Brain (organoid and tissue), 16 donors: ENCODE measurements at places on chromosomes 1 and 21.

DNA sequence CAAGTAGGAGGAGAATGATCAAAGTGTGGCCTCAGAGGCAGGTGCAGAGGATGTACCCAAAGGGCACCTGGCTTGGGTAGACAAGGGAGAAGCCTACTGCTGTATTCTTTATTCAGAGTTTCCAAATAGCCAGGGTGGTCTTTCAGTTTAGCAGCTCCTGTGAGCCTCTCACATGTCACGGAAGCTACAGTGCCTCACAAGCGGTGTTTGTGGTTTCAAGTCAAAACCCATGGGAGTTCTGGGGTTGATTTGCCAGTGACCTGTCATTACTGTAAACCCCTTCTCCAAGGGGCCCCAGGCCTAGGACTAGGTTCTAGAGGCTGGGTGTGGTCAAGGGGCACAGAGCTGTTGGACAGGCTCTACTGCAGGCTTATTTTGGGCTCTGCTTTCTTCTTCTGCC is 10.2 kb upstream of the IL10 start:
- DNase-seq = no peak

DNA sequence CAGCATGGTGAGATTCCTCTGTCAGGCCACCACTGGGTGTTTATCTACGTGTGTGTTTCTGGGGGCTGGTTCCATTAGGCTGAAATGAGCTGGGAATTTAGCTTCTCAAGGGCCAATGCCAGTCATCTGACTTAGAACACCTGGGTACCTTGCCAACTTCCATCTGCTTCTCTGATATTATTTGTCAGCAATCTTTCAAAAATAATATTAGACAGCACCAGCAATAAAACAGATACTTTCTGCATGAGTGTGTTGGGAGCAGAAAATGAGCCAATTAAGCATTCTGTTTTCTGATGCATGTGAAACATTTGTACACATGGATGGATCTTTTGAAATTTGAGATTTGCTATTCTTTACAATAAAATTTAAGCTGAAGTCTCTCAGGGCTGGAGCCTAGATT is 124.1 kb downstream of the RYR2 start:
- no peak for DNase-seq

GRCh38 chr1:186194107-186194756 is 180.8 kb downstream of the TPR start:
- DNase-seq = no peak

- no peak for DNase-seq
Measured at GRCh38 chr1:205373022-205373797, 16.5 kb upstream of the KLHDC8A start.

DNA sequence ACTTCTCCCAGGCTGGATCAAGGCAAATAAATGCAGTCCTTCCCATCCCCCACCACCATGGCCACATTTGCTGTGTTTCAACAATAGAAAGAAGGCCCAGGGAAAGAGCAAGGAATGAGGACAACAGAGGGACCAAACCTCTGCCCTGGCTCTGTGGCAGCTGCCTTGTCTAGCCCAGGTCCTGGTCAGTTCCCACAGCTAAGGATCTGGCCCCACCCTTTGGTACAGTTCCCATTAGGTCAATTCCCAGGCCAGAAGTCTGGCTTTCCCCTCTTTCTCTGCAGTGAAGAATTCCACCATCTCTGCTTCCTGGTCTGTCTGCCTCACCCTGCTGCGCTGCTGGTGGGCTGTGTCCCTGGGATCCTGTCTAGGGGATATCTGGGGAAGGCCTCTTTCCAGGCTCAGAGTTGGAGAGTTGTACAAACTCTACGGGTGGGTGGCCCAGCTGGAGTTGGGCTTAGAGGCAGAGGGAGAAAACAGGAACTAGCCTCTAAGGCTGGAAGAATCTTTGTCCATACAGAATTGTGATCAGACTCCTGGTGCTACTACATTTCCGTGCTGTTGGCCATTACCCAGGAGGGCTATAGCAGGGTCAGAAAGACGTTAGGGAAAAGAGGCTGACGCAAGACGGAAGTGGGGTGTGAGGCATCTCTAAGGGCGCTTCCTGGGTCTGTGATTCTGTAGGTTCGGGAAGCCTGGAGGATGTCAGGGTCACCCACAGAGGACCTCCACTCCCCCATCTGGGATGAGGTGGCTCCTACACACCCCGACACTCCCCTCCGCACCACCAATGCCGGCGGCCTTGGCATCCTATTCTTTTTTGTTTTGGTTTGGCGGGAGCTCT is 953 bp upstream of the NDUFS2 start:
- DNase-seq = no peak

GRCh38 chr1:85201340-85202091 is 700 bp upstream of the SYDE2 start:
- peak; percentile 68 for DNase-seq

GRCh38 chr1:31936278-31936980 is 1.7 kb downstream of the PTP4A2 start:
- DNase-seq = no peak

GRCh38 chr21:21612466-21612865 is 614.3 kb downstream of the NCAM2 start:
- DNase-seq = no peak

DNA sequence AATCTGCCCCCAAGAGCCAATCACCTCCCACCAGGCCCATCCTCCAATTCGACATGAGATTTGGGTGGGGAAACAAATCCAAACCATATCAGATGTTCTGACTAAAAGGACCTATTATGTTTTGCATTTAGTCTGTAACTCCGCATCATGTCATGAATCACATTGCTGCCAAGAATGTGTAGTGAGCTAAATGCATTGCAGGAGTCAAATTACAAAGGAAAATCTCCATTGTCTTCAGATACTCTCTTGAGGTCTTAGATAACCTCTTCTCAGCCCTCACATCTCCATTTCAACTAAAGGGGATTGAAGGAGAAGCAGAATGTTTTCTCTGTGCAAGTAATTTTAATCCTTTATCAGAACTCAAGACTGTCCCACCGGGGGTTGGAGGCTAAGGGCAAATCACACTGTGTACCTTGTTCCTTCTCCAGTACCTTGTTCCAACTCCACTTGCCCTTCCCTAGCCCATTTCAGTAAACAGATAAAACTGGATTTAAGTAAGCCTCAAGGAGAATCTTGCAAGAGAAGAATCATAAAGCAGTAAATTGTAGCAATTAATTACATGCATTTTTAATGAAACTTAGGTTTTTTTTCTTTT is 34.1 kb downstream of the EXTL2 start:
- DNase-seq = no peak

DNA sequence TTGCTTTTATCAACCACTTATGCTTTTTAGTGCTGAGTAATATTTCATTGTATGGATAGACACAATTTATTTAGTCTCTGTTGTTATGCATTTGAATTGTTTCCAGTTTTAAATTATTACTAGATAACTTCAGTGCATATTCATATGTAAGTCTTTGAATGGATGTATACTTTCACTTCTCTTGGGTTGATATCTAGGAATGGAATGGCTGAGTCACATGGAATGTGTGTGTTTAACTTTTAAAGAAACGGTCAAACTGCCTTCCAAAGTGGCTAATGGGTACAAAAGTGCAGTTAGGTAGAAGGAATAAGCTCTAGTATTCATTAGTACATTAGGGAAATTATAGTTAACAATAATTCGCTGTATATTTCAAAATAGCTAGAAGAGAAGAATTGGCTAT is 82.4 kb downstream of the NPHS2 start:
- DNase-seq = no peak

DNA sequence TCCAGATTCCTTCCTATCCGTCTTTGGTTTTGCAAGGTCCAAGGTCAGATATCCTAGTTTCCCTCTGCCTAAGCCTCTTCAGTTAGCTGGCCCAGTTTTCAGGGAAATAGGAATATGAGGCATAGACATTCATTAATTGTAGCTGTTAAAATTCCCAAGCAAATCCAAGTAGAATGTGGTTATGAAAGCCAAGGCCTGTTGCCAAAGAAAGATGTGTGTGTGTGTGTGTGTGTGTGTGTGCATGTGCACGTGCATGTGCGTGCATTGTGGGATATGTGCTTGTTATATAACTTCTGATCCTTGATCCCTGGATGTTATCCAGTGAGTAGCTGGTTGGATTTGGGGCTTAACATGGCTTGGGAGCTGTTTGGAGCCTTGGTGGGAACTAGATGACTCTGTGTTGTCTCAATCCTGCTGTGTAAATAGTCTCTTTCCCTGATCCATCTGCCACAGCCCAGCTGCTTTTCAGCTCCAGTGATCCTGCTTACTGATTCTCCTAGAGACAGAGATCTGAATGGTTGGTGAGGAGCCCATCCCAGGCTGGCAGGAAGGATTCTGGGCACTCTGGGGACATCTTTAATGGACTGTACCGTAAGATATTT is 70.6 kb upstream of the GCLM start:
- DNase-seq = peak; percentile 35

- peak; percentile 46 for DNase-seq
Measured at GRCh38 chr1:226732856-226733291, 6.2 kb downstream of the ITPKB start.

- DNase-seq = no peak
Measured at GRCh38 chr1:53337499-53337898, 9.6 kb upstream of the LRP8 start.

GRCh38 chr1:63668298-63668697 is 75.1 kb downstream of the PGM1 start:
- no peak for DNase-seq
